ENCODE measurements at places on chromosomes 3 and 15.

- DNase-seq, result no peak
These were observed 163.1 kb upstream of the GALNT15 start for GRCh38 chr3:16011376-16011775.

DNA sequence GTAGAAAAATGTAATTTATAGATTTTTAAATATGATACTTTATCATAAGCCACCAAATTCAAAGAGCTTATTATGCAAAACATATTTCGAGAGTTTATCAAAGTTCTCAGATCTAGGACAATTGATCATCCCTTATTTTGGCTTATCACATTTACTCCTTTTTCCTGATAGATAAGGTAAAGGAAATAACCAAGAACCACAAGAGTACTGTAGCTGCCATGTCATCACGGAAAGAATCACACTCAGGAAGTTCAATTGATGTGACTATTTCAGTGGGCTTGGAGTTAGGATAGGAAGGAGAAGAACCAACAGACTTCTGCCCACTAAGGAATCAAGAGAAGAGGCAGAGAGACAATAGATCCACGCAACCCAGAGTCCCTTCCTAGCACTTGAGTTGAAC lies 142.7 kb upstream of the TMCO5A start:
- DNase-seq, result no peak

DNA sequence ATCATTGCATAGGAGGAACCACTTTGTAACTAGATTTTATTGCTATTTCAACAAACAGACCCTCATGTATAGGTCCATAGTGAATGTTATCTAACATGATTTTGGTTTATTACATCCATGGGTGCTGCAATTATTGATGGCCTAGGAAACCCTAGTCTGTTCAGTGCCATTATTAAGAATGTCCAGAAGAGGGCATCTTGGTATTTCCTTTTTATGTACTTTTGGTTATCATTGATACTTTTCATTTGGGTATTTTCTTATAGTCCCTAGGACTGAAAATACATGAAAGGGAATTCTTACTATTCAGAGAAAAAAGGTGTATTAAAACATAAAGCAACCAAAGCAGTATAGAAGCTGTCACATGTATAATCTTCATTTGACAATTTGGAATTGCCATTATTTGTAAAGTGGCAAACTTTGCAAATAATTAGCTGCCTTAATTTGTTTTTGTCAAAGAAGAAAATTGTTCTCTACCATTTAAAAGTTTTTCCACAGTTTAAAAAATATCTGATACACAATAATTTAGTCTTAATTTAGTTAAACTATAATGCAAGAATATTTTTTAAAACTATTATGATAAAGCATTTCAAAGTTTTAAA lies 48.7 kb downstream of the CNOT10 start:
- no peak for DNase-seq

- DNase-seq, result no peak
These were observed at the start of gene ABCF3 for GRCh38 chr3:184186184-184186901. TSS of gene ABCF3 (plus strand) at chr3:184186199. CDS start at chr3:184186208, 9 bp downstream.

GRCh38 chr3:148023994-148024393 lies 614.8 kb downstream of the ZIC1 start:
- DNase-seq, result no peak

DNA sequence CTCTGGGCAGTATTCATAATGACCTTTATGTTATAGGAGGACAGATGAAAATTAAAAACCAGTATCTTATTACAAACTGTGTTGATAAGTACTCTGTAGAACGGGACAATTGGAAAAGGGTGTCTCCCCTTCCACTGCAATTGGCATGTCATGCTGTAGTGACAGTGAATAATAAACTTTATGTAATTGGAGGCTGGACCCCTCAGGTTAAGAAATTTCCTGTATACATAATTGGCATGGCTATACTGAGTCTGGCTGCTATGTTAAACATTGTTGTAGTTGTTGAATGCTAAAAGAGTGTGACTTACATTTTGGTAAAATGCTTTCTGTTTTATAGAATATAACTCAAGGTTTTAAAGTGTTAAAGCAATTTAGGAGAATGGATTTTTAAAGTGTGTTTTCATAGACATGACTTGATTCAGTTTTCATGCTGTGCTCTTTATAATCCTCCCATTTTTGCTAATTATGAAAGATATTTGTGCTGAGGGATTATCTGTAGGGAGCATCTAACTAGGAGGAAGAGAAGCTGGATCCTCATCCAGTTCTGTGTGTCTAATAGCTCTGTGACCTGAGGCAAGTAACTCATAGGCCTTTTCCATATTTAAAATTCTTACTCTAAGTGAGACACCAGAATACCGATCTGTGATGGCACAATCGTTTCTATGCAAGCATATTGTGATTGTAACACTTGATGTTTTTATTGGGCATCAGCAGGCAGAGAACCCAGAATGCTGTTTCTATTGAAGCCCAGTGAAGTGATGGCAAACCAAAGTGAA lies 13.0 kb downstream of the KBTBD12 start:
- no peak for DNase-seq

DNA sequence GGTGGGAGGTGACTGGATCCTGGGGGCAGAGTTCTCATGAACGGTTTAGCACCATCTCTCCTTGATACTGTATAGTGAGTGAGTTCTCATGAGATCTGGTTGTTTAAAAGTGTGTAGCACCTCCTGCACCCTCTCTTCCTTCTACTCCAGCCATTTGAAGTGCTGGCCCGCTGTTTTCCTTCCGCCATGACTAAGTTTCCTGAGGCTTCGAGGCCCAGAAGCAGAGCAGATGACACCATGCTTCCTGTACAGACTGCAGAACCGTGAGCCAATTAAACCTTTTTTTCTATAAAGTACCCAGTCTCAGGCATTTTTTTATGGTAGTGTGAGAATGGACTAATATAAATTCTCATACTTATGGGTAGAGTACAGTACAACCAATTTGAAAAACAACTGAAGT lies 123.6 kb upstream of the BHLHE40 start:
- no peak for DNase-seq

GRCh38 chr3:191353022-191353777 lies 22.9 kb upstream of the UTS2B start:
- no peak for DNase-seq

DNA sequence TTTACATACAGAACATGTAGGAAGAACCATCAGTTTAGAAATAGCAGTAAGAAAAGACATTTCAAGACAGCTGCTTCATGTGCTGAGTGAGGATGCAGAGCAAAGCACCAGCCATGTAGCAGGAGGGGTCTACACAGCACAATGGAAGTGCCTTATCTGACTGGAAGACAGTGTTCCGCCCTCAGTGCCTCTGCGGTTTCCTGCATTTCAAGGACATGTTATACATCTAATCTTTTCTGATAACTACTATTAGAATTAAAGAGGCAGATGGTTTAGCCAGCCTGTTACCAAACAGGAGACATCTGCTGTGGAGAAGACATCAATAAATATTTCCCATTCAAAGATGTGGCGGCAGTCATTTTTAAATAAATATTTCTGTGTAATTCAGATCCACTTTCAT lies 10.6 kb downstream of the LSG1 start:
- DNase-seq, result no peak

GRCh38 chr3:20583648-20584047 lies 397.6 kb upstream of the SGO1 start:
- no peak for DNase-seq

DNA sequence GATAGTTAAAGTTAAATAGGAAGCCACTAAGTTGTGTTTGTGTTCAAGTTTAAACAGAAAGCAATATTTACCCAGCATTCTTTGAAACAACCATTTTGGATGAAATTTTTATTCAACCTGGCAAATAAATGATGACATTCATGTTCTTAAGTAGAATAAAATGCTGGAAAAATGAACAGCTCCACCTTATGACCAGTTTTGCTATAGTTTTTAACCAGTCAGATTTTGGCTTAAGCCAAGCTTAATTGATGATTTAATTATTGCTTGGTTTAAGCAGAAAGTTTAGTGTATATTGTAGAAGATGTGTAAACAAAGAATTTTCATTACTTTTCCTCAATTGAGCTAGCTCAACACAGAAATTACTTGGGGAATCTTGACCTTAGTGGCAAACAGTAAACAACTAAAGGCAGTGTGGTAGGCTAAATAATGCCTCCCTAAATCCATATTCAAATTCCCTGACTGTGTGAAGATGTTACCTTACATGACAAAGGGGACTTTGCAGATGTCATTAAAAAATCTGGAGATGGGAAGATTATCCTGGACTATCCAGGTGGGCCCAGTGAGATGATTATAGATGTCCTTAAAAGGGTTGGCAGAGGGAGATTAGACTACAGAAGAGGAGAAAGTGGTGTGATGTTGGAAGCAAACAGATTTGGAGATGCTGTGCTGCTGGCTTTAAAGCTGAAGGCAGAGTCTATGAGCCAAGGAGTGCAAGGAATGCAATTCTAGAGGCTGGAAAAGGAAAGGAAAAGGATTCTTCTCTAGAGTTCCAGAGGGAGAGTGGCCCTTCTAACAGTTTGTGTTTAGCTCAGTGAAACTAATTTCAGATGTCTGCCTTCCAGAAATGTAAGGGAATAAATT lies 448.6 kb upstream of the GOLIM4 start:
- no peak for DNase-seq

- no peak for DNase-seq
These were observed 45.7 kb downstream of the C2CD4B start for GRCh38 chr15:62119227-62119864.

- no peak for DNase-seq
These were observed 42.0 kb downstream of the SEMA5B start for GRCh38 chr3:122985539-122985938.

GRCh38 chr3:46286947-46287565 lies 44.8 kb downstream of the CCR3 start:
- DNase-seq, result no peak

DNA sequence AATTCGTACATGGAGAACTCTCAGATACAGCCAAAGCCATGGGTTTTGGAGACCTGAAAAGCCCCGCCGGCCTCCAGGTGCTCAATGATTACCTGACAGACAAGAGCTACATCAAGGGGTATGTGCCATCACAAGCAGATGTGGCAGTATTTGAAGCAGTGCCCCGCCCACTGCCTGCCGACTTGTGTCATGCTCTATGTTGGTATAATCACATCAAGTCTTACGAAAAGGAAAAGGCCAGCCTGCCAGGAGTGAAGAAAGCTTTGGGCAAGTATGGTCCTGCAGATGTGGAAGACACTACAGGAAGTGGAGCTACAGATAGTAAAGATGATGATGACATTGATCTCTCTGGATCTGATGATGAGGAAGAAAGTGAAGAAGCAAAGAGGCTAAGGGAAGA lies 23.5 kb downstream of the MYO5A start:
- DNase-seq, result no peak

Measured in stimulated activated CD8-positive, alpha-beta memory T cell treated with anti-CD3 and anti-CD28 coated beads, Interleukin-7, amount 100 ng/mL, for 1 hour (primary cell).